HT1080 (cell line): ENCODE measurements at places on chromosomes 13 and 19. TPM values are rescaled to one million over a fixed set of nuclear protein-coding genes. Genes with fewer than 3 reads are reported as not detected.

DNA sequence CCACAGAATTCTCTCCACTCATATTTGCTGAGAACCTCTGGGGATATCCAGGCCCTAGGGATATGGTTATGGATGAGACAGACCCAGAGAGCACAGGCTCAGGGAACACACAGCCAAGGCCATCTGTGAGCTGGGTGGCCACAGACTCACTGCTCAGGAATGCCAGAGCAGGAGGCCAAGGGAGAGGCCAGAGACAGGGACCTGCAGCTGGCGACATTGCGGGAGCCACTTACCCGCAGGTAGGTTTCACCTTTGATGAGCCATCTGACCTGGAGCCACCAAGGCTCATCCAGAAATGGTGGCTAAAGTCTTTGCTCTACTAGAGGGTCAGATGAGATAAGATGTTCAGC is 29.4 kb downstream of the CCNE1 start:
- peak; percentile 18 for DNase-seq

DNA sequence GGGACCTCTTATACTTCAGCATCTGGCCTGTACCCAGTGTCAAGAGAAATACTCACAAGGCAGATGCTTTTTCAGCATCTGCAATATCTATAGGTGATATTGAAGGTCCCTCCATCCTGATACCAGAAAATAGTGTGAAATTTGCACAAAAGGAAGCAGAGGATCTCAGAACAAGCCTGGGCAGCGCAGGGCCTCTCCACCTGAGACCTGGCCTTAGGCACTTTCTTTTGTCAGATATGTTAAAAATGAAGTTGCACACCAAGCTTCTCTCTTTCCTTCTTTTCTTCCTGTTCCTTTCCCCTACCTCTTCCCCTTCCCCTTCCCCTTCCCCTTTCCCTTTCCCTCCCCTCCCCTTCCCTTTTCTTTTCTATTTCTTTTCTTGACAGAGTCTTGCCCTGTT is 62.2 kb downstream of the ARHGEF18 start:
- DNase-seq: no peak

DNA sequence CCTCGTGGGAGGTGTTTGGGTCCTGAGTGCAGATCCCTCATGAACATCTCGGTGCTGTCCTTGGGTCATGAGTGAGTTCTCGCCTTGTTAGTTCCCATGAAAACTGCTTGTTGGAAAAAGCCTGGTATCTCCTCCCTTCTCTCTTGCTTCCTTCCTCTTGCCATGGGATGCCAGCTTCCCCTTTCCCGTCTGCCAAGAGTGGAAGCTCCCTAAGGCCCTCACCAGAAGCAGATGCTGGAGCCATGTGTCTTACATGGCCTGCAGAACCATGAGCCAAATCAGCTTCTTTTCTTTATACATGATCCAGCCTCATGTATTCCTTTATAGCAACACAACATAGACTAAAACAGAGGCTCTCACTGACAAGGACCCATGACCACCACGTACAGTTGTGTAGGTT is 8.2 kb downstream of the ADGRE2 start:
- no peak for DNase-seq

- no peak for DNase-seq
These were observed 62.6 kb downstream of the LATS2 start for GRCh38 chr13:20998649-20999415.

DNA sequence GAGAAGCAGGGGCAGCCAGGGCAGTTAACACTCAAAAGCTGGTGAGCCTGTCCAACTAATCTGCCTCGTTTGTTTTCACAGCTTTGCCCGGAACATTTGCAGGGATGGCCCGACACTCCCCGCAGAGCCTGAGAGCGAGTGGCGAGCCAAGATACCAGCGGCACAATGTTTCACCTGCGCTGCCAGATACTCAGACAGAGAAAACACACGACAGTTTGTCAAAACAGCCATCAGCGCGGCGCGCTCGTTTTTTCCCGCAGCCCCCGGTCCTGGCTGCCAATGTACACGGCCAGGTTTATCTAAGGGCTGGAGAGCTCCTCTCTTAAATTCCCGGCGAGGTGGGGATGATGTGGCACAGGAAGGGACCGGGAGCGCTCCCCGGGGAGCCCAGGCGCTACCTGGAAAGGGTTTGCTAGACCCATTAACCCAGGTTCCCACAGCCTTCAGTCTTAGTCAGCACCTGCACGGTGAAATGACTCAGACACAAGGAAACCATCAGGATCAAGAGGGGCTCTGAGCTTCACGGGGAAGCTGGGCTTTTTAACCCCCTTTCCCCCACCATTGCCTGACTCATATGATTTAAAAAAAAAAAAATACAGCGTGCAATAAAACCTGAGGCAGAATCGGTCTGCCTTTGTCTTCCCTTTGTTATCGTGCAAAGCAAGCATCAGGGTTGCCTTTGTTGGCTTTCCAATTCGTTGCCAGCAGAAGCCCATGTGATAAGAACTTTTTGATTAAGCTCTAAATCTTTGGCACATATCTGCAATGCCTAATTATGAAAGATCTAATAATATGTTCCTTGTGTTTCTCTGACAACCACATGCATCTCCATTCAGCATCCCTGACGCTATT is 186.2 kb downstream of the EFNB2 start:
- DNase-seq: peak; percentile 92

DNA sequence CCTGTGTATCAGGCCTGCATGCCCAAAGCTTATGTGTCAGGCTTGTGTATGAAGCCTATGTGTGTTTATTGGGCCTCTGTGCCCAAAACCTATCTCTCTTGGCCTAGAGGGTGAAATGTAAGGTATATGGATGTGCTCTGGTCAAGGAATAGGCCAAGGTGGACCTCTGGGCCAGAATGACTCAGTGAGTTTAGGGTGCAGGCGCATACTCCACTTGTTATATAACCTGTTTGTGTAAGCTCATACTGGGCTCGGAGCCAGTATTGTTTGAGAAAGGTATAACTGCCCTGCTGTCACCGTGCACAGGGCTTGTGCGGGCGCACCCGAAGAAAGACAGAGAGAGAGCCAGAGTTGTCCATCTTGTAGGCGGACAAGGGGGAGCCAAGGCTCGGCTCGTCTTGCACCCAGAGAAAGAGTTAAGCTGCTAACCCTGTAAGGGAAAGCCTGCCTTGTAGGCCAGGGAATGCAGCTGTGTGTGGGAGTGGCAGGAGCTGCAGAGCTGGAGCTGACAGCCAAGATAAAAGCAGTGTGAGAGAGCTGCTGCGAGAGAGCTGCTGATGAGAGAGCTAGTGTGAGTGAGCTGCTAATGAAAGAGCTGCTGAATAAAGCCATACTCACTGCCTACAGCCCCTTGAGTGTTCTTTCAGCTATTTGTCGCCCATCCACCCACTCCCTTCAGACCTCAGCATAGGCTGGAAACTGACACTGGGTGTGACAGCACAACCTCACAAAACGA is 43.4 kb upstream of the N4BP2L1 start:
- DNase-seq: no peak

DNA sequence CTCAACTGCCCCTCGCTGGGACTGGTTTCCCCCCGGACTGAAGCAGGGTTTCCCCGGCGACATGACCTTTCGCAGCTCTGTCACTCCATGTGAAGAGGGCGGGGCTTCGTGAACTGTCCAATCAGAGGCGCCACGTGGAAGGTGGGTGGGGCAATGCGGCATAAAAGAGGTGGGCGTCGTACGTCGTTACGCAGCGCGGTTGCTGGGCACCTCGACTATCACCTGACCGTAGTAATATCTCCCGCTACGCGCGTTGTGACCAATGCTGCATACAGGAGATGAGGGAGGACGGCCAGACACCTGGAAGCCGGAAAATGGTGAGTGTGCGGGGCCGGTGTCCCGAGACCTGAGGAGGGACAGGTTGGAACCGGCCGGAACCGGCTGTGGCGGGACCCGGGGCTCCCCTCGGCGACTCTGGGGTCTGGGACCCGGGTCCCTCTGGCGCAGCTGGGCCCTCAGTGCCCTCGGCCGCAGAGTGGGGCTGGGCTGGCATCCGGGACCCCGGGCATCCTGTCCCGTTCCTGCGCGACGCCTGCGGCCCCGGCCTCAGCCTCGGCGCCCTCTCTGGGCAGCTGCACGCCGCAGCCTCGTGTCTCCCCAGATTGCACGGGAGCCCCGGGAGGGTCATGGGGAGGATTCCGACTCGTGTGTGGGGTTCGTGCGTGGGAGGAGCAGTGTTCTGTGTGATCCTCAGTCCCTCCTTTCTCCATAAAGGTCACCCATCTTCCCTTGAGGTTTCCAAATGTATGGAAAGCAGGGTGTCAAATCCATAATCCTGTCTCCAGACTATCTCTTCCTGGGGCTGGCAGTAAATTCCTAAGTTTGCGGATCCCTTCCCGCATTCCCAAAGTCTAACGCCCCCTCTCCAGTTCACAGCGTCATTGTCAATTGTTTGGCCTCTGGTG is 32.2 kb downstream of the ZNF136 start:
- DNase-seq: no peak

- DNase-seq: peak; percentile 94
These were observed 2.4 kb downstream of the ZMYM5 start for GRCh38 chr13:19860884-19861655.

The SMIM24 gene
- total RNA-seq: not detected in 2 replicates

GRCh38 chr19:16330806-16331690 is 6.4 kb downstream of the KLF2 start:
- DNase-seq: peak; percentile 67

DNA sequence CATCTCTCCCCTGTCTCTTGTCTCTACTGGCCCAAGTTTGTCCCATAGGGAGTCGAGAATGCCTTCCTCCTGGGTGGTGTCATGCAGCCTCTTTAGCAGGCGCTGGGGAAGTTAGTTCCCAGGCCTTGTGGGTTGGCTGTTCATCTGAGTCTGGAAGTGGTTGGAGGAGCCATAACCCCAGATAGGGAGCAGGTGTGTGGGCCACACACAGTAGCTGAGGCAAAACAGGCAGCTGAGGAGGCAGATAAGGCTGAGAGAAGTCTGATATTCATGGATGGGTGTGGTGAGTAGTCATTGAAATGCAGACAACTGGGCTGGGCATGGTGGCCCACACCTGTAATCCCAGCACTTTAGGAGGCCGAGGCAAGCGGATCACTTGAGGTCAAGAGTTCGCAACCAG is 40.9 kb upstream of the KPNA3 start:
- no peak for DNase-seq

DNA sequence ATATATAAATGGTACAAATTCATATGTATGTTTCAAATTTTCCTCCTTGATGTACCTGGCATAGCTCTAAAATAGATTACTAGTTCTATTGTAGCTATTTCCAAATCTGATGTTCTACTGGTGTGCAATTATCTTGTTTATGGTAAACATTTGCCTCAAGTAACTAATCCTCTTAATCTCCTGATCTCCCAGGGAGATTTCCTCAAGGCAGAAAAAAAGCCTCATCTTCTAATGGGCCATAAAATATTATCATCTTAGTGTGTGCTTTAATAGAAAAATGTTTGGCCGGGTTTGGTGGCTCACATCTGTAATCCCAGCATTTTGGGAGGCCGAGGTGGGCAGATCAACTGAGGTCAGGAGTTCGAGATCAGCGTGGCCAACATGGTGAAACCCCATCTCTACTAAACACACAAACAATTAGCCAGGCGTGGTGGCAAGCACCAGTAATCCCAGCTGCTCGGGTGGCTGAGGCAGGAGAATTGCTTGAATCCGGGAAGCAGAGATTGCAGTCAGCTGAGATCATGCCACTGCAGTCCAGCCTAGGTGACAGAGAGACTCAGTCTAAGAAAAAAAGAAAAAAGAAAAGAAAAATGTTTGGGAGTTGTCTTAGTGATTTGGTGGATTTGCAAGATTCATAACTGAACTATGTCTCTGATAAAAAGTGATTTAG is 498.9 kb upstream of the SLITRK5 start:
- DNase-seq: no peak
